ENCODE measurements at places on chromosomes 12 and 14.

DNA sequence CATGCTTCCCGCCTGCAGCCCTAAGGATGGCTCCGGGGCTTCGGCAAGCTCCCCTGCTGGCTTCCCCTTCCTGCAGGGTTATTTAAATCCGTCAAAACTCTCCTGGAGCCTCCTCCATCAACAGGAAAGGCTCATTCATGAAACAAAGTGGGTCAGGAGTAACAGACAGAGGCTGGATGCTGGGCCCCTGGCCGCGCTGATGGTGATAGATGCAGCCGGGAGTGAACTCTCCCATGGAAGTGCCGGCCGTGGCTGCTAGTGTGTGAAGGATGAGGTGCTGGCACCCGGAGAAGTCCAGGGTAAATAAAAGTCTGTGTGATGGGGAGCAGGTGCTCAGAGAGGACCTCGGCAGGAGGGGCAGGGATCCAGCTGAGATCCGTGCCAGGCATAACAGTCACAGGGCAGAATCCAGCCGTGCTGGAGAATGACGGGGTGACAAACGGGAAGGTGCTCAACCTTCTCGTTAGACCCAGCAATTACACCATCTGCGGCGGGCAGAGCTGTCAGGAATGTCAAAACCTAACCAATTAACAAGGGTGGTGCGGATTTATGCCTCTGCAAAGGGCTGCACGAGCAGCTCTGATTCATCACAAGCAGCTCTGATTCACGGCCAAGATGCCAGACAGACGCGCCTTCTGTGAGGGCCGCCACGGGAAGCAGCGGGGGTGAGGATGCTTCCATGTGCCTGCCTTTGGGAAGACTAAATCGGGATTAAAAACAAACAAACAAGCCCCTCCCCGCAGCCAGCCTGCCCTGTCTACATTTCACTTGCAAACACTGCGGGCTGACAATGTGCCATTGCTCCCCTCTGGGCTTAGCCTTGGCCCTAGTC is 55.6 kb downstream of the SYNE3 start:
- DNase-seq, result no peak

GRCh38 chr12:123369229-123369628 is 4.6 kb upstream of the SBNO1 start:
- no peak for DNase-seq

DNA sequence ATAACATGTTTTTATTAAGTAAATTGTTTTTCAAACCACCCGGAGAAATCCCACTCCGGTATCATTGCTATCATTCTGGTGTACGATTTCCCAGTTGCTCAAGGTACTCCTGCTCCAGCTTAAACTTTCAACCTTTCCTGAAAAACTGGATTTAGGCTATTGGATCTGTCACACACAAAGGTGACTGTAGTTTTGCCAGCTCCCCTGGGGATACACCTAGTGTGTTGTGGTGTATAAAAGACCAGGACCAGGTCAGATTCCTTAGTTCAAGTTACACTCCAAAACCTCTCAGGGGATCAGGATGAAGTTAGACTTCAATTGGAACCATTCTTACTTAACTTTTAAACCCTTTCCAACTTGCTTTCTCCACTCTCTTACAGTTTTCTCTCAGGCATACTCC is 303.9 kb downstream of the NOVA1 start:
- no peak for DNase-seq

- DNase-seq, result no peak
Observed at GRCh38 chr14:79369359-79370332, 841.7 kb downstream of the DIO2 start.

DNA sequence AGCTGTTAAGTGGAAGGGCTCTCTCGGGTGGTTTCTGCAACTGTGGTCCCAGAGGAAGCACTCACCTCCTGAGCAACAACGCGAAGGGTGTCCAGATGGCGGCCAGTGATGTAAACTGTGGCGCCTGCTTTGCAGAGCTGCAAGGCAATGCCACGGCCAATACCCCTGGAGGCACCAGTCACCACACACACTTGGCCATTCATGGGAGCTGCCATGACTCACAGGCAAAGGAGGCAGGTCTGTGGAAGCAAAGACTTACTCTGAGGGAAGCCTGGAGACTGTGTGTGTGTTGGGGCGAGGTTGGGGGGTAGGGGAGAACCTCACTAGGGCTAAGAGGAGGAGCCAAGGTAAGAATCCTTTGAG is 707 bp downstream of the DHRS1 start:
- DNase-seq, result no peak

DNA sequence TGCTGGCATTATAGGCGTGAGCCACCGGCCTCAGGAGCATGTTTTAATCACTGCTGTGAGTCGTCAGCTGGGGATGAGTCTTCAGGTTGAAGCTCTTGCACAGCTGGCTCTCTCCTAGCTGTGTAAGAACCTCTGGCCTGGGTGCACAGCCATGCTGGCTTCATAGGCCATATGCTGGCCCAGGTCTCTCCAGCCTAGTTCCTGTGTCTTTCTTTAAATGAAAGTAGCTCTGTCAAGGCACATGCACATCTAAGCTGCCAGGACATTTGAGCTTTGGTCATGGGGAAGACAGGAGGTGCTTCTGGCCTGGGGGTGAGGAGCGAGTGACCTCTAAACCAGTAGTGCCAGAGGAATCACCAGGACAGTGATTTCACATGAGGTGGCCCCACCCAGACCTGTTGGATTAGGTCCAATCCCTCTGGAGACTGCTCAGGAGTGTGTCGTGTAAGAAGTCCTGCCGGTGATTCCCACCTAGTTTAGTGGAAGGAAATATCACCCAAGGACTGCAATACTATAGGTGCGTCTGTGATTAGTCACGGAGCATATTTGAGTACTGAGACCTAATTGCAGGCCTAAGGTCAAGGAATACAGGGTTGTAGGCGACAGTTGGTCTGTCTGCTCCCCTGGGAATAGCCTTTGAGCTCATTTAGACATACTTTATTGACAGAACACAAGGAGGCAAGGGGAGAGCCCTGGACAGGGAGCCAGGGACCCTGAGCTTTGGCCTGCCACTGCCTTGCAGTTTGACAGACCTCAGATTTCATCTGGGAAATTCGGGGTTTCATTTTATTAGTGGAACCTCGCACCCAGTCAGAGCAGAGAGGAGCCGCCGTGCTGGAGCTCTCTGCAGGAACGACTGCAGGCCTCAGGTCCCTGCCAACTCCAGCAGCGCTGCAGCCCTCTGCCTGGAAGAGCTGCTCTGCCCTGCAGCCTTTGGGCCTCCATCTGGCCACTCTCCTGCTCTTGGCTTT is 67.0 kb downstream of the ANKRD9 start:
- DNase-seq, result no peak

- DNase-seq, result no peak
Observed at GRCh38 chr12:62211510-62211909, 48.7 kb upstream of the USP15 start.

DNA sequence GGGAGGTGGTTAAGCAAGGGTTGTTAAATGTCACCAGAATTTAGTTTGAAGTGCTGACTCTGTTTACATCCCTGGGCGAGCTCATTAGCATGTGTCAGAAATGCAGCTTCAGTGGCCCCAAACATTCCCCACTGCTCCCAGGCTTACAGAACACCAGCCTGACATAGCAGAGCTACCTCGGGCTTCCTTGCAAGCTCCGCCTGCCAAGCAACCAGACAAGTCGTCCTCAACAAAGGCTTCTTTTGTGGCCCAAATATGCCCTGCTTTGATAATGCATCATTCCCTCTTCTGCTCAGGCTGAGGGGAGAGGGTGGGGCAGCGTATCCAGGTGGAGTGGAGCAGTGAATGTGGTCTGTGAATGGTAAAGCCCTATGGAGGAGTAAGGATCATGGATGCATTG is 28.0 kb downstream of the ERH start:
- no peak for DNase-seq

DNA sequence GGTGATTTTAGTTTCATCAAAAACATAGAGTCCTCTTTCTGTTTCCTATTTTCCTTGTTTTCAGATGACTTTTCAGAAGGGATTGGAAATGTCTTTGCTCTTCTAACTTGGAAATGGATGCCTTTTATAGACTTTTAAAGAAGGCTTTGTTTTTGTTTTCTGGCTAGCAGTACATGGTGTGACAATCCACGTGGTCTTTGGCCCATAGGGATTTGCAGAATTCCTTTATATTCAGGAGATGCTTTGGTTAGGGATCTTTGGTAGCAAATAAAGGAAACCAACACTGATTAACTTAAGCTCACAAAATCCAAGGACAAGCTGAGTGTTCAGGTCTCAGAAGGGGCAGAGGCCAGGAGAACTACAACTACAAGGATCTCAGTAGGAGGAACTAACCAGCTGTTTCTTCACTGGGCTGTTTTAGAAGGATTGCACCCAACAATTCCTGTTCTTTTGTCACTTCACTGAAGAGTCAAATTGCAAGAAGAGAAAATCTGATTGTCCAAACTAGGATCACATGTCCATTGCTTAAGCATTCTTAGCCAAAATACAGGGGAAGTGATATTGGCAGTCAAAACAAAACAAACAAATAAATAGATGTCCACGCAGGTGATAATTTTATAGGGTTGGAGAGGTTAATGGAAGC is 58.6 kb upstream of the MANSC4 start:
- DNase-seq, result no peak

GRCh38 chr14:24315807-24316596 is 4.7 kb downstream of the LTB4R start:
- DNase-seq, result no peak

GRCh38 chr12:16552301-16552700 is 53.7 kb downstream of the LMO3 start:
- no peak for DNase-seq

- no peak for DNase-seq
Observed at GRCh38 chr14:72701605-72702004, 192.3 kb downstream of the DPF3 start.

- DNase-seq, result no peak
Observed at GRCh38 chr14:35240231-35240630, 52.0 kb upstream of the PSMA6 start.

- DNase-seq, result no peak
Observed at GRCh38 chr12:54661048-54661447, 12.9 kb upstream of the DCD start.

GRCh38 chr12:24280056-24280842 is 330.8 kb upstream of the SOX5 start:
- DNase-seq, result no peak

DNA sequence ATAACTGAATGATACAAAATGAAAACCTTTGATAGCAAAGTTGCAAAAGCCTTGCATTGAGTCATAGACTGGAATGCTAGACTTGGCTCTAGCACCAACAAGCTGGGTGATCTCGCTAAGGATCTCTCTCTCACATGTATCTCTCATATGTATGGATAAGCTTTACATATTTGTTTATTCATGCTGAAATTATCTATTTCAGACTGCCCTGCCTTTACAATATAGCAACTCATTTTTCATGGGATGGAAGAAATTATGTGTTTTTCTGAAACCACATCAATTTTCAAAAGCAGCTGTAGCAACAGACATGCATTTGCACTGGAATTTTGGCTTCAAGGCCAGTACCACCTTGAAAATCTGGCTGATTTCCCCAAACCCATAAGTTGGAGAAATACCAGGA is 11.4 kb downstream of the RERG start:
- DNase-seq, result no peak

GRCh38 chr12:81284137-81284536 is 206.3 kb downstream of the ACSS3 start:
- no peak for DNase-seq

DNA sequence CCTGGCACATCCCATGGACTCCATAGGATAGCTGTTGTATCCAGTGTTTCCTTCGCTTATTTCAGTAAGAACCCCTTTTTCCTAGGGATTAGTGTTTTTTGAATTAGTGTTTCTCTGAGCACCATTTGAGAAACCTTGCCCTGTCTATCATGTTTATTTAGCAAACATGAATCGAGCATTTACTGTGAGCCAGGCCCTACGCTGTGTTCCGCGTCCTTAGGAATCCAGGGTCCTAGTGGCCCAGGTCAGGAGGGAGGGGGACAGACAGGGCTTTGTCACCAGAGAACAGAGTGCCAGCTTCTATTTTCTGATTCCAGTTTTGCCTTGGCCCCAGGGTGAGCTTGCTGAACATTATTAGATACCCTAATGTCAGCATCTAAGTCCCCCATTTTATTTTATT is 2.5 kb downstream of the TEAD4 start:
- DNase-seq, result no peak

GRCh38 chr12:14986449-14986848 is 13.6 kb downstream of the PDE6H start:
- no peak for DNase-seq

GRCh38 chr12:58346032-58346632 is 404.8 kb downstream of the ATP23 start:
- DNase-seq, result no peak

DNA sequence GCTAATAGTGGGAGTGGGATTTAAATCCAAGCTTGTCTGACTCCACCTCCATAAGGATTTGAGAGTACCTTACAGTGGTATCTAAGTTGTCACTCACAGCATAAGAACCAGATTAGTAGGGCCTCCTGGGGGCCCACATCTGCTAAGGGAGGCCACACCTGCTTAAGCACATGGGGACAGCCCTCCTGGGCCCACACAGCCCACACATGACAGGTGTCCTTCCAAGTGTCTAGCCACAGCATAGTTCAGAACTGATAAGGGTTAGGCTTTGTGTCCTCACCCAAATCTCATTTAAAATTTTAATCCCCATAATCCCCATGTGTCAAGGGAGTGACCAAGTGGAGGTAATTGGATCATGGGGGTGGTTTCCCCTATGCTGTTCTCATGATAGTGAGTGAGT is 186.0 kb upstream of the HMGA2 start:
- no peak for DNase-seq

- DNase-seq, result no peak
Observed at GRCh38 chr12:27236498-27236897, 7.6 kb upstream of the STK38L start.

DNA sequence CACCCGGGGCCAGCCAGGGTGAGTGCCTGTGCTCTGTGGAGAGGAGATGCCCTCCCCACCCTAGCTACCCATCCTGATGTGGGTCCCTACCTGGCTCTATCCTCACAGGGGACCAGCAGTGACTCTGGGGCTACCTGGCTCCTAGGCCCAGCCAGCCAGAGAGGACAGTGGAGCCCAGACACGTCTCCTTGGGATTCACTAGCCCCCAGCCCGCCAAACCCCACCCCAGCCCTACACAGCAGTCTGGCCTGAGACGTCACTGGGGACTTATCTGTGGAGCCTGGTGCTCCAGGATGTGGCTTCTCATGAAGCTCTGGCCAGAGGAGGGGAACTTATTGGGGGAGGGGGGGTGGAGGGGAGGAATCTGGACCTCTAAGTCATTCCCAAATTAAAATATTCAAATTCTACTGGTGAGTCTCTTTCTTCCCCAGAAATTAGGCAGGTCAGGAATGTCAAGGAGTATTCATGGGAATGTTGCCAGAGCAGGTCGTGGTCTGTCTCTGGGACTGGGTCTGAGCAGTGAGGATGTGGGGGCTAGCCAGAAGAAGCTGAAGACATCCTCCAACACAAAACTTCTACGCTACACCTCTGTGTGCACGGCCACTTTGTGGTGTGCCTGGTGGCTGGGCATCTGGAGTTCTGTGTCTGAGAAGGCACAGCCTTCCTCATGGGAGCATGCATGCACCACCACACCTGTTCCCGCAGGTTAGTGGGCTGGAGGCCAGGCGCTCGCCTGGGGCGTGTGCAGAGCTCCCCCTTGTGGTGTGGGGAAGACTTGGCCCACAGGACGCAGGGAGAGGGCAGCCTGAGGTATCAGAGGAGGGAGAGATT is 2.7 kb downstream of the CMTM5 start:
- DNase-seq, result peak; percentile 56

GRCh38 chr14:79786522-79786921 is 424.8 kb downstream of the DIO2 start:
- no peak for DNase-seq
